NCI-H69 (cell line): ENCODE measurements at places on chromosomes 2 and 18.

DNA sequence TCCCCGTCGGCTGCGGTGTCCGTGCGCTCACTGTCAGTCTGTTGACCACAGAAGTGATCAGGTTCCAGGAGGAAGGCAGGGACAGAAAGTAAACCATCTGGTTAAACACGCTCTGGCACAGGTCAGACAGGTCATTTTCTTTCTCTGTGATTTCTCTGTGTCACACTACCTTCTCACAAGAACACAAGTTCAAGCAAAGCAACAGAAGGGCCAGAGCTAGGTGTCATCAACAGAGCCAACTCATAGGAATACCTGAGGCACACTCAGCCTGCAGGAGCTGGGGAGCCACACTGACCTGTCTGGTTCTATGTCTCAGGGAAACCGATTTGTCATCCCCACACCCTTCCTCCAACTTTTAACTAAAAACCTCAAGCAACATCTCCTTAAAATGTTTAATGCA lies 115.1 kb upstream of the ZBTB14 start:
- no peak for DNase-seq

DNA sequence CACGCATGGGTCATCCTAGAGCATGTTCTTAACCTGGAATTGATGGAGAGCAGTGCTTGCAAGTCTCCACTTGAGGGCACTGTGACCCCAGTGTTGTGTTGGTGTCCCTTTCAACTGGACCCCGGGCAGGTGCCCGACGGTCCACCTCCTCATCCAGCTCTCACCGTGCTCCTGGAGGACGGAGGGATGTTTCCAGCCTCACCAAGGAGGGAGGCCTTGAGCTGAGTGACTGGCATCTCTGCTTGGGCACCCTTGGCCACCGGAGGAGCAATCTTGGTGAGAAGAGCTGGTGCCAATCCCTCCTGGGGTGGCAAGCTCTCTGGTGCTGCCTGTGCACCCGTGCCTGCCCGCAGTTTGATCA lies 45.4 kb upstream of the ASB18 start:
- DNase-seq: peak; percentile 25

DNA sequence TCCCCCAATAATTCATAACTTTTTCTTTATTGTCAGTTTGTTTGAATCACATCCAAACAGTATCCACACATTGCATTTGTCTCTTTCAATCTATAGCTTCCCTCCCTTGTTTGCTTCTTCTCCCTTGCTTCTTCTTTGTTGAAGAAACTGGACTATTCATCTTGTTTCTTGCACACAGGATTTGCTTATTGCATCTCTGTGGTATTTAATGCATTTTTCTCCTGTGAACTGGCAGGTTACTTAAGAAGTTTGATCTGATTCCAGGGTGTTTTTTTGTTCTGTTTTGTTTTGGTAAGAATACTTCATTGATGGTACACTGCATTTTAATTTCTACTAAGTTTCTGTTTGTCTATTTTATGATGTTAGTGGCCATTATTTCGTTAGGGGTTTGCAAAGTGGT lies 166.8 kb downstream of the CAMKMT start:
- DNase-seq: no peak

- DNase-seq: no peak
These were observed 60.2 kb downstream of the EHD3 start for GRCh38 chr2:31294196-31294595.

- DNase-seq: peak; percentile 2
These were observed 25.7 kb upstream of the PLA2R1 start for GRCh38 chr2:160087854-160088745.

DNA sequence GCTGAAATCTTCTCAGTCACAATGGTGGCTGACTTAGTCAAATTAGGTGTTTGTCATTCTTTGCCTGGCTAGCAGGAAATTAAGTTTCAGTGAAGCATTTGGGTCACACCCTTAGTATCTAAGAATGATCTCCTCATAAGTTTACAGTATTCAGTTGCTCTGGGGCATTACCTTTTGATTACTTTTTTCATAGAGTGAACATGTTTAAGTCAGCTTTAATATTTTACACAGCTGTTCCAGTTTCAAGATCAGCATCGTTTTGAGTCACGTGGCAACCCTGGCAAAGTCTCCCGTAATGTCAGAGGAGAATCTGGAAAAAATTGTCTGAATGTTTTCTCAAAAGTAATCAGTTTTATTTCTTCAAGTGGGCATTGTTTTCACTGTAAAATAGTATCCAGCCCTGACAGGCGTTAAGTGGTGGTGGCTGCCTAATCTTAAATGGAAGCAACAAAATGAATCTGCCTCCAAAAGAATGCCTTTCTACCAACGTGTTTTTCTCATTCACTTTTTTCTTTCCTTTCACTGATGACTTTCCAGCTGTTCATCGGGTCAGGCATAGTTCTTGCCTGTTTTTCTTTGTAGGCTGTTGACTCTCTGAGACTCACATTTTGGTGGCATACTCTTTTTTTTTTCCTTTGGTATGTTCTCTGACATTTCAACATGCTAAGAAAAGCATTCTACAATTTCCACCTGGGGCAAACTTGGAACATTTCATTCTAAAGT lies 319.6 kb upstream of the TCF4 start:
- no peak for DNase-seq

DNA sequence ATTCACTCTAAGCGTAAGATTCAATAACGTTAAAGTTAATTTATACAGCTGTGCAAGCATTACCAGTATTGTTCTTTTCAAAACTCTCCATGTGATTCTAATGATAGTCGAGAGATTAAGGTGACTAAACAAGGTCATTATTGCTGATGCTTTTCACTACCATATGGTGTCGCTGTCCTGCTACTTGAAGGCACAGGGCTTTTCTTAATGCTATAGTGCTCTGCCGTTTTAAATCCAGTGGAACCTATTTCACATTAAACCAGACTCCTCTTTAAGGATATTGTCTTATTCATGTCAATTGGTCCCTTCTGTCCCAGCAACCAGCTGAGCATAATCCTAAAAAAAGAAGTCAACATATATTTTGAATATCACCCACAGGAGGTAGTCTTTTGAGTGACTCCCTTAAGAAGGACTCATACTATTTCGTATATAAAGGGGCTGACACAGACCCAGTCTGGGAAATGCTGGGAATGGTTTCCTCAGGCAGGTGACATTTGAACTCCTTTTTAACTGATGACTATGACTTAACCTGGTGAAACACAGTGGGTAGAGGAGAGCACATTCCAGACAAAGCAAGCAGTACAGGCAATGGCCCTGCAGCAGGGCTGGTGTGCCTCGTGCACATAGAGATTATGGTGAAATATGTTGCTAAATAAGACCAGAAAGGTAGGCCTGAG lies 53.9 kb upstream of the CYTIP start:
- peak; percentile 74 for DNase-seq
